ENCODE measurements at places on chromosomes 12 and 14.

- no peak for DNase-seq
Observed at GRCh38 chr12:1445807-1446206, 148.6 kb downstream of the FBXL14 start.

DNA sequence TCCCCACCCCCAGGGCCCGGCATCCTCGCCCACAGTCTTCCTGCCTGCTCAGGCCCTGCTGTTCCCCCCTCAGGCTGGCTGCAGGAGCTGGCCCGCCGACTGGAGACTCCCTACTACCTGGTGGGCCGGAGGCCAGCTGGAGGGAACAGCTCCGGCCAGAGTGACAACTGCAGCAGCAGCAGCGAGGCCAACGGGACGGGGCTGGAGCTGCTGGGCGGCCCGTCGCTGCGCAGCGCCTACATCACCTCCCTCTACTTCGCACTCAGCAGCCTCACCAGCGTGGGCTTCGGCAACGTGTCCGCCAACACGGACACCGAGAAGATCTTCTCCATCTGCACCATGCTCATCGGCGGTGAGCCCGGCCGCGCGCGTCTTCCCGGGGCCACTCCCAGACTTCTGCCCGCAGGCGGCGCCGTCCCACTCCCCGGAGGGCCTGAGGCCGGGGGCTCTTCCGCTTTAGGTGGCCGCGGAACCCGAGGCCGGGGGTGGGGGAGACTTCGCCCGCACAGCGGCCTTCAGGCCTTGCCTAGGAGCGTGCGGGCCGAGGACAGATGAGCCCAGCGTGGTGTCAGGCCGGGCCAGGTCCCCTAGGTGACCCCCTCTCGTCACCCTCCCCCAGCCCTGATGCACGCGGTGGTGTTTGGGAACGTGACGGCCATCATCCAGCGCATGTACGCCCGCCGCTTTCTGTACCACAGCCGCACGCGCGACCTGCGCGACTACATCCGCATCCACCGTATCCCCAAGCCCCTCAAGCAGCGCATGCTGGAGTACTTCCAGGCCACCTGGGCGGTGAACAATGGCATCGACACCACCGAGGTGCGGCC lies 10.2 kb downstream of the KCNH3 start:
- peak; percentile 13 for DNase-seq

- peak; percentile 18 for DNase-seq
Observed at GRCh38 chr12:47949441-47950341, 13.7 kb upstream of the TMEM106C start.

DNA sequence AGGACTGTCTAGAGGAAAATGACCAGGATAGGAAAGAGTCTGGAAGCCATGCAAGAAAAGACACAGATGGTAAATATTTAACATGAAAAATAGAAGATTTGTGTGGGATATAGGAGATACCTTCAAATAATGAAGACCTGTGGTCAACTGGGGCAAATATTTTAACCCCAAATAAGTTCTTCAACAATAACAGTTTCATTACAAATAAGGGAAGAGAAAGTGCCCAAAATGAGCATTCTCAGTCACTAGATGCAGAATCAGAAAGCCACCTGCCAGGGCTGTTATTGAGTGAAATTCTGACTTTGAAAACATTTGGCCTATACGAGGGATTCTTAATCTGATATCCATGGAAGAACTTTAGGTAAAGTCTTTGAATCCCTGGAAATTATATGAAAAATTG lies 231.2 kb upstream of the PLEKHG7 start:
- no peak for DNase-seq

DNA sequence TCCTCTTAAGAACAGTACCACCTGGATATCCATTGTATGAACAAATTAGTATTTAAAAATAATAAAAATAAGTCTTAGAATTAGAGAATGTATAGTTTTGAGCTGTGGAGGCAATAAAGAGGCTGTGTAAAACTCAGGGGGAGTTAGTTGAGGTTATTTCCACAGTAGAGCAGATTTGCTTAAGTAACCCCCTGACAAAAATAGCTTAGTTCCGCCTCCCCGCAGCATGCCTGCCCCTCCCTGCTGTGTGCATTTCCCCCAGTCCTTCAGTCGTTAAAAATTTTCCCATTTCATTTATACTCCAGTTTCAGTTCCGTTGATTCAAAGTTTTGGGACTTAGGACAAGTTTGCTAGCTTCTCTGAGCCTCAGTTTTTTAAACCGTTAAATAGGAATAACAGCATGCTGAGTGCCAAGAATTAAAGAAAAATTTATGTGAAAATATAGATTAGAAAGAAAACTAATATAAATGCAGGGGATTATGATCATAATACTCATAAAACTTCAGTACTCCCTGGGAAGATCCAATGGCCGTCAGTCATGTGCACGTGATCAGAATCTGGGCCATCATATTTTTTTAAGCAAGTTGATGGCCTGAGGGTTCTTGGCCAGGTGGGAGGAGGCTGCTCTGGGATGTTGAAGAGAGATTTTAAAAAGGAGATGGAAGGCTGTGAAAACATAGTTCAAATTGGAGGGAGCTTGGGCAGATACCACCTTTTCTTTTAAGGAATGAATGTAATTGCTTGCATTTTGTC lies 14.5 kb upstream of the SLC38A2 start:
- no peak for DNase-seq

DNA sequence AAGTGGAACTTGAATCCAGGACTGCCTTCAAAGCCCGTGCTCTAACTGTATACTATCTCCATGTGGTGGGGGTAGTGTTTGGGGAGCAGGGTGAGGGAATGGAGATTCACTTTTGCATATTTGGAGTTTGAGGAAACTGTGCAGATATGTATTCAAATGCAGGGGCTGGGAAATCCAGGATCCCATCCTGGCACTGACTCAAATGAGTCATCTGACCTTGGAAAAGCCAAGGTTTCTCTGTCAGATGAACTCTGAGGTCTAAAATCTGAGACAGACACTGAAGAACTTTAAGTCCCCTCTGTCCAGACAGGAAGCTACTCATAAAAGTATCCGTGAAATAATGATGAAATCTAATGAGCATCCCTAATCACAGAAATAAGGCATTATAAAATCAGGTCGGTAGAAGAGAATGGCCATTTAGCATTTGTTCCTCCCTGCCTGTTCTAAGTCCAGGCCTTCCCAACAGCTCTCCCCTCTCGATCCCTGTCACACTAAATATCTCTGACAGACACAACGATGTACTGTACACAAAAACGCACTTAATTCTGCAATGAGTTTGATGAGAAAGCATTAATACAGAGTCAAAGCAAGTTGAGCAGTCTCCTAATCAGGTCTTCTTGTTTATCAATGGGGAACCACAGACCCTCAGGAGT lies 14.4 kb downstream of the NIN start:
- DNase-seq: no peak

DNA sequence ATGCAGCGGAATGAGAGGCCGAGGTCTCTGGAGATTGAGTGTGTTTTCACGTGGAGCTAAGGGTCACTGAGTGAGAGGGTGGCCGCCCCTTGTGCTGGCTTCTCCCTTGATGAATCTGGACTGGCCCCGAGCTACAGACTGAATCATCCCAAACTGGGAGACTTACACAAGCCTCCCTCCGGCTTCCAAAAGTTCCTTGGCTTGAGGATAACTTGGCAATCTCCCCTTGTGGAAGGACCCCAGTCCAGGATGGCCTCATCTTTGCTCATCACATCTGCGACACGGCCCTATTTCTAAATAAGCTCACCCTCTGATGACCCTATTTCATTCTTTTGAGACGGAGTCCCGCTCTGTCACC lies 41.5 kb upstream of the FBRSL1 start:
- DNase-seq: no peak

GRCh38 chr12:105384916-105385535 lies 54.5 kb downstream of the C12orf75 start:
- no peak for DNase-seq

DNA sequence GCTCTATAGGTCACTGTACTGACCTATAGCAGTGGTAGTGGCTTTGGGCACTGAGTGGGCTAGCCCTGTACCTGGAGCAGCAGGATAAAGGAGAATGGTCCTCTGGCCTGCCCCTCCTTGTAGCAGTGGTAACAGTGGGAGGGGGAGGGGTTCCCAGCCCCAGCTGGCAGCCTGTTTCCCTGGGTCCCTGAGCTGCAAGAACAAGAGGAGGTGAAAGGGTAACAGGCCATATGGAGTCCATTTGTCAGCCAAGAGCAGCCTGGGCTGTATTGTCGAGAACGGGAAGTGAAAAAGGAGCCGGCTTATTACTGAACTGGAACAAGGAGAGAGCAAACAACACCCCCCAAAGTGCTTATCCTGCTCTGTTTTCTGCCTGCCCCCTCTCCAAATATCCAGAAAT lies 73.8 kb upstream of the SRSF5 start:
- DNase-seq: peak; percentile 67

DNA sequence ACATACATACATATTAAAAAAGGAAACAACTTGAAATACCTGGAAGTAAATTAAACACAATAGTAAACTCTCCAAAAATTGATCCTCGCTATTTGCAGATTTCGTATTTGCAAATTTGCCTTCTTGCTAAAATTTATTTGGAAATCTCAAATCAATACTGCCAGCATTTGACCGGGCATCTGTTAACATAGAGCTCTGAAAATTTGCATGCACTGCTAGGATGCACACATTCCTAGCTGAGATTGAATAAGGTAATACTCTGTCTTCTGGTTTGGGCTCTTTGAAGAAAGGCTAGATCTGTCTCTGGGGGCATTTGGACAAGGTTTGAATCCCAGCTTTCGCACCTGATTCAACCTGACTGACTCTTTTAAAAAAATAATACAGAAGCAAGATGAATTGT lies 729.1 kb upstream of the MGAT4C start:
- no peak for DNase-seq

DNA sequence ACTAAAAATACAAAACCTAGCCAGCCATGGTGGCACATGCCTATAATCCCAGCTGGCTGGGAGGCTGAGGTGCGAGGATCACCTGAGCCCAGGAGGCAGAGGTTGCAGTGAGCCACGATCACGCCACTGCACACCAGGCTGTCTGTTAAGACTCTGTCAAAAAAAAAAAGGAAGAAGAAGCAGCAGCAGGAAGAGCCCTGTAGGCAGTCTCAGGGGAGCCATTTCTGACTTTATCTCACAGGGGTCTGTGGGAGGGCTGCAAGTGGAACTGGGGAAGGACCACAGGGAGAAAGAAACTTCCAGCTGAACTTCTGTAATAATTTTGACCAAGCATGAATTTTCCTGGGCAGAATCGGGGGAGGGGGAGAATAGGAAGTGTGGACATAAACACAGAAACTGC lies 32.7 kb downstream of the GARIN6 start:
- DNase-seq: no peak

DNA sequence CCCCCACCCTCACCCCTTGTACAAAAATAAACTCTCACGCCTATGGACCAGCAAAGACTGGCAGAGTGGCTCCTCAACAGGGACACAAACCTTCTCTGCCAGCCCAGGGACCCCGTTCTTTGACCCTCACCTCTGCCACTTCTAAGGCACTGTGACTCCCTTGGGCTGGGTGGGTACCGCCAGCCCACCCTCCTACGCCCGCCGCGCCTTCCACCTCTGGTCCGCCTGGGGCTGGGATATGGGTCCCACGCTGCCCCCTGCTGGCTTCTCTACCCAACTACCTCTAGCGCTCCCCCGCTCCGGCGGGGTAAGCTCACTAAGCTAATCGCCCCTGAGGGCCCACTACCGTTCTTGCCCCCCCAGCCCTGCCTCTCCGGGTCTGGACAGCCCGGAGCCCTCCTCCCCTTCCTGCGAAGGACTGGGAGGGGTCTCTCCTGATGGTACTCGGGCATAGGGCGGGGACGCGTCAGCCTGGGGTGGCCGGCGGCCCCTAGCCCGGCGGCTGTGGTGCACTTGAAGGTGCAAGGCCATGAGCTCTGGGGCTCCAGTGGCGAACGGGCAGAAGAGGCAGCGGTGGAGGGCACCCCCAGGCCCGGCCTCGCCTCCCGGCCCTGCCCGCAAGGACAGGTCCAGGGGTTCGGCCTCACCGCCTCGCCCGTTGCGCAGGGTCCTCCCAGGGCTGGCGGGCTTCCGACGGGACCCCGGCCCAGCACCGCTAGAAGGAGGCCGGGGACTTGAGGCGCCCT lies 8.1 kb downstream of the ZNF219 start:
- no peak for DNase-seq

GRCh38 chr12:29320295-29321085 lies 60.5 kb downstream of the ERGIC2 start:
- no peak for DNase-seq

DNA sequence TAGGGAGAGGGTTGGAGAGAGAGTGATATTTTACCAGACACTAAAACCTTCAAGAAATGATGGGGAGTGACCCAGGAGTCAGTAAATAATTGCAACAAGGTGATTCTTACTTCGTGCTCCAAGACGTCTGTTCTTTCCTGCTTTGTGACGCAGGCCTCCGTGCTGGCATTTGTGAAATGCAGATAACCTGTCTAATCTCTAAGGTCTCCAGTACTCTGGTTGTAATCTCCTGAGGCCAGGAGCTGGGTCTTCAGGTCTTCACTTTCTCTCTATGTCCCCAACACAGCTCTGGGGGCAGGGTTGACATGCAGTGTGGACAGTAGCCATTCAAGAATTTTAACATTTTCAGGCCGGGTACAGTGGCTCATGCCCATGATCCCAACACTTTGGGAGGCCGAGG lies 53.1 kb downstream of the CD9 start:
- DNase-seq: no peak

DNA sequence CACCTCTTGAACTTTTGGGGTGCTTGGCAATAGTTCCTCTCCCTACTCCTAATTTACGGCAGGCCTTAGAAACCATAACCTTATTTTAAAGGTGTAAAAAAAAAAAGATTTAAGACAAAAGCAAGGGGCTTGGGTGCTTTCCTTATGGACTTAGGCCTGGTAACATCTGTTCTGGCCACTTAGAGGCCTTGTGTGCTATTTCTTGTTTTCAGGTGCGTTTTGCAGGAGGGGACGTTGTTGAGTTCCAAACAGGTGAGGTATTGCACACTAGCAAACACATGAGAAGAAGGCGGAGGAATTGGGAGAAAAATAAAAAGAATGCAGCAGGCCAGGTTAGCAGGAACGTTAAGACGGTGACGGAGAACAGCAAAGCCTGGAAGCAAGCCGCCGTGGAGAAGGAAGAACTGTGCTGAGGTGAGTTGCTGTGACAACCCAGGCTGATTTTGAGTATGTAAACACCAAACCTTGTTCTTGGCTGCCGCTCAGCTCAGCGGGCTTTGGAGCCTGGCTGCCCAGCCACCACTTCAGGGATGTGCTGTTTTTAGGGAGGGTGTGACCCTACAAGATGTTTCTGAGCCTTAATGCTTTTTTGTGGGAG lies 17.3 kb downstream of the EMG1 start:
- DNase-seq: no peak

GRCh38 chr12:124044021-124044420 lies 71.0 kb downstream of the ZNF664 start:
- DNase-seq: no peak

DNA sequence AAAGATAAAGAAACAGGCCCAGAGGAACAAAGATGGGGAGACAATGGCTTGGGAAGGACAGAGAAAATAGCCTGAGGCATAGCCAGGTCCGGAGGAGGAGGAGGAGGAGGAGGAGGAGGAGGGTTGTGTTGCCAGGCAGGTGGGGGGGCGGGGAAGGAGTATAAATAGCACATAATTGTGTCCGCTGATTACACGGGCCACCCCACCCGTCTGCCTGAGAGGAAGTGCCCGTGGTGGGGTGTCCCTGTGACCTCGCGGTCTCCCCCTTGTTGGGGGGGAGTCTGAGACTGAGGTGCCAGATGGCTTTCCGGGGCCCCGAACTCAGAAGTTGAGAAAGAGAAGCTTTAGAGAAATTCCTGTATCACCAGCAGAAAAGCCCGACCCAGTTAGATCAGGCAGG lies 1.9 kb upstream of the SP7 start:
- DNase-seq: no peak

- DNase-seq: no peak
Observed at GRCh38 chr12:131166717-131167116, 213.0 kb downstream of the ADGRD1 start.

- DNase-seq: no peak
Observed at GRCh38 chr14:92323916-92324818, 1.2 kb downstream of the SLC24A4 start.

- no peak for DNase-seq
Observed at GRCh38 chr12:57517187-57517586, 3.1 kb downstream of the DDIT3 start.
